ENCODE measurements at places on chromosomes 12 and 14.

DNA sequence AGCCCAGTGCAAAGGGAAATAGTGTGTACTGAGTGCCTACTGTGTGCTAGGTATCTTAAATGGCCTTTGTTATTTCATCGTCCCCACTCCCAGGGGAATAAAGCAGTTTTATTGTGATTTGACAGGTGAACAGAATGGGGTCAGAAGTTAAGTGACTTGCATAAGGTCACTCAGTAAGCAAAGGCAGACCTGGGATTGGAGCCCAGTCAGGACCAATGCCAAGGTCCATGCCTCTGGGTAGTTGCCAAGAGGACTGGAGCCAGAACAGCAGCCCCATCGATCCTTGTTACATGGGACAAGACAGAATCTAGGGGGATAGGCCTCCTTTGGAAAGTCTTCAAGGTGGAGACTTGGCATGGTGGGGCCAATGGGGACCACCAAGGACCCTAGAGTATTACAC lies 227.4 kb upstream of the PWP1 start:
- DNase-seq, result no peak

GRCh38 chr12:32444895-32445294 lies 45.5 kb downstream of the FGD4 start:
- DNase-seq, result no peak

DNA sequence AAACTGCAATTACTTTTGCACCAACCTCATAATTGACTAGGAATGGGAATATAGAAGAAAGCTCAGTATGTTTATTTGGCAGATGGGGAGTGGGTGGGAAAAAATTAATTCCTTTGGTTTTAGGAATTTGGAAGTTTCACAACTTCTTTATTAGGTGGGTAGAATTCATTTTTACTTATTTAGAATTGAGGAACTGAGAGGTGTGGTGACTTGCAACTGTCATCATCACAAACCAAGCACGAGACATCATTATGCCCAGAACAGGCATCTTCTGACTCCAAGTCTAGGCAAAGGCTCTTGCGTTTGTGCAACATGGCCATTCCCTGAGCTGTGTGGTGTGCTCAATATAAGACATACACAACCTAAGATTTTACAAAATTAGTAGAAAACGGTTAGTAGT lies 380.0 kb downstream of the ATP23 start:
- no peak for DNase-seq

DNA sequence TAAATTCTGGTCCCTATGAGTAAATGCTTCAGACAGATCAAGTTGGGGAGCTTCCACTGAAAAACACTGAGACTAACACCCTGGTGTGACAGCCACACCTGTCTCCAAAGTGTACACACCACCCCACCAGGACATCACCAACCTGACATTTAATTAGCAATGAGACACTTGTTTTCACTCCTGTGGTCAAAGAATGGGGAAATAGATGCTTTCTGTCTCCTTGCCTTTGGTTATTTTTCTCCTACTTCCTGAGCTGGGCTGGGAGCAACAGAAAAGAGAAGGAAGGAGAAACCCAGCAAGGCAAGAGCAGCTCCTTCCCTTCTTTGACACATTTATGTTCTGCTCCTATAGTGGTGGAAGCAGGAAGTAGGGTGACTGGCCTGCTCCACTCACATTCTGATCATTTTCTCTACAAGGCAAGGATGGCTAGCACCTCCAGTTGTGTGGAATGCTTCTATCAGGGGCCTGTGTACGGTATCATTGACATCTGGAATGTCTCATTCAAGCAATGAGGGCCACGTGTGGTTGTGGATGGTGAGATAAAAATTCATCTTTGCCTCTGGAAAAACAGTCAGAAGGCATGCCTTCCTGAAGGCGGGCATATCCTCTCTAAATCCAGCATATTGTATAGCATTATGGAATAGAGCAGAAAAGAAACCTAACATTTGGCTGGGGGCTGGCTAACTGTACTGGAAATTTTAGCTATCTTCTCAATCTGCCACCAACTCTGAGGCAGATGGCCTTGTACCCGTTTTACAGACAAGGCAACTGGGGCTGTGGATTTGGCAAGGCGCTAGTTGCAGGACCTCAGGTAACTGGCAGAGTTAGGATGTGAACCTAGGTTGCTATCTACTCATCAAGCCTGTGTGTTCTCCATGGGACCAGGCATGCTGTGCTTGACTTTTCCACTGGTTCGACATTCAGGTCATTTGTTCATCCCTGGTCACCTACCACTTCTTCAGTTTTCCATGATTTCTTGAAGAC lies 24.8 kb upstream of the LGALS3 start:
- DNase-seq, result no peak

GRCh38 chr14:52272375-52272774 lies 4.9 kb downstream of the PTGDR start:
- DNase-seq, result peak; percentile 78

GRCh38 chr14:74979442-74980397 lies 23.0 kb upstream of the EIF2B2 start:
- DNase-seq, result peak; percentile 28

GRCh38 chr14:76767681-76768656 lies 6.7 kb downstream of the VASH1 start:
- DNase-seq, result peak; percentile 98

GRCh38 chr14:49879646-49880204 lies 13.2 kb upstream of the ARF6 start:
- peak; percentile 90 for DNase-seq

GRCh38 chr14:67343601-67344230 lies 15.9 kb downstream of the ATP6V1D start:
- no peak for DNase-seq

DNA sequence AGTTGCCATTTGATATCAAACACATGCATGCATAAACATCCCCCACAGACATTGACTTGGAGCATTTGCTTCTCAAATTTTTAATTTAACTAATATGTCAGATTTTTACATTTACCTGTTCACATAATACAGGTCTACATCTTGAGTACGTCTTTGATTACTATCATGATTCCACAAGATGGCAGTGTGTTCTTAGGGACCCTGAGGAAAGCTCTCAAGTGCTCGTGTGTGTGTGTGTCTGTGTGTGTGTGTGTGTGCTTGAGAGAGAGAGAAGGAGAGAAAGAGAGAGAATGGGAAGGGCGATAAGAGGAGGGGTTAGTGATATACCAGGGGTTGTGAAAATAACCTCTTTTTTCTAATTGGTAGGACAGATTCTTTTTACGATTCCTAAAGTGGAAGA lies 167.1 kb upstream of the OR4E1 start:
- peak; percentile 21 for DNase-seq

GRCh38 chr14:83706231-83706954 lies 1823.6 kb upstream of the FLRT2 start:
- DNase-seq, result no peak

DNA sequence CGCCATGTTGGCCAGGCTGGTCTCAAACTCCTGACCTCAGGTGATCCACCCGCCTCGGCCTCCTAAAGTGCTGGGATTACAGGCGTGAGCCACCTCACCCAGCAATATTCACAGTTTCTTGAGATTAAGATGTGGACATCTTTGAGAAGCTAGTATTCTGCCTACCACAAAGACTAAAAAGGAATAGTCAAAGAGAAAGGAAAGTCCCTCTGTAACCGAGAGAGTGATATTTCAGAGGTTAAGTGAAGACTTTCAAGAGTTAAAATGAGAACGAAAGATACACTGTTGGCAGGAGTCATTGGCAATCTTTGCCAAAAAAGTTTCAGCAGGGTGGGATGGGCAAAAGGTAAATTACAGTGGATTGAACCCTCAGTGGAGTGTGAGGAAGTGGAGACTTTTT lies 15.6 kb downstream of the DGKA start:
- no peak for DNase-seq

DNA sequence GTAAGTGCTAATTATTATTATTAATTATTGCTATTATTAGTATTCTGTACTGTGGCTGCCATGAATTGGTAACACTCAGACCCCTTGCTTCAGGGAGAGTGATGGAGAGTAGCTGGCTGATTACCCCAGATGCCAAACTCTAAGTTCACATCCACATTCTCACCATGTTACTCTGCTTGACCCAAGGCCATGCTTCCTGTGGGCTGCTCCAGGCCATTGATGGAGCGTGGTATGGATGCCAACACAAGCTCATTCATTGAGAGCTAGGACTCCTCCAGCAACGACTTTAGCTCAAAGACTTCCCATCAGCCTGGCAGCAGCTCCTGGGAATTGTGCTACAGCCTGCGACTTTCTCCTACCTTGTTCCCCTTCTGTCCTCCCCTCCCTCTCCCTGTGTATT lies 233.4 kb downstream of the MSRB3 start:
- DNase-seq, result no peak

- no peak for DNase-seq
These were observed 90.8 kb downstream of the TBC1D30 start for GRCh38 chr12:64915242-64915641.

DNA sequence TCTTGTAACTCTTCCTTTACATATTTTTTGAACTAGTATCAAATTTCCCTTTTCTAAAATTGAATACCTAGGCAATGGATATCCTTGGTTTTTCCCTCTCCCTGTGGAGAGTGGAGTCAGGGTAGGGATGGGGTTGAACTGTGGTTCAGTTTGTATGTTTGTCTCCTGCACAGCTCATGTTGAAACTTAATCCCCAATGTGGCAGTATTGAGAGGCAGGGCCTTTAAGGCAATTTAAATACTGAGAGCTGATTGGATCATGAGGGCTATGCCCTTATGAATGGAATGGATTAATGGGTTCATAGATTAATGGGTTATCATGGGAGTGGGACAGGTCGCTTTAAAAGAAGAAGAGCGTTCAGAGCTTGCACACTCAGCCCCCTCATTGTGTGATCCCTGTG lies 127.2 kb upstream of the RGS6 start:
- no peak for DNase-seq

- DNase-seq, result peak; percentile 28
These were observed 352.9 kb upstream of the OR4E1 start for GRCh38 chr14:22026527-22026926.

DNA sequence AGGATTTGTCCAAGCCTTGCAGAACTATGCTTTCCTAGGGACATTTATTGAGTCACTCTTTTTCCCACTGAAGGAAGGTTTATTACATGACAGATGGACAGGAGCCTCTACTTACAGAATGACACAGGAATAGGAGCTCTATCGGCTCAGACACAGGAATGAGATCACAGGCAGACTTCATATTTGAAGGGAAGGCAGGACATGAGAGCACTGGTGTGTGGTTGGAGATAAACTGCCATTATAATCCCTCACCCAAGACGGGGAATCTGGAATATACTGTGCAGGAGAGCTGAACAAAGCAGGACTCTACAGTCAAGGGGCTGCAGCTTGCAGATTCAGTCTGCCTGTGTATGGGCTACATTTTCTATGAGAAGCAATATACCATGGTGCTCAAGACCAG lies 26.8 kb upstream of the IL22 start:
- no peak for DNase-seq

GRCh38 chr14:100983710-100984109 lies 80.2 kb upstream of the RTL1 start:
- DNase-seq, result no peak
